ENCODE measurements at places on chromosomes 5 and 9.
A peak's percentile ranks its signal among the peaks of the same experiment; 100 is the strongest.

DNA sequence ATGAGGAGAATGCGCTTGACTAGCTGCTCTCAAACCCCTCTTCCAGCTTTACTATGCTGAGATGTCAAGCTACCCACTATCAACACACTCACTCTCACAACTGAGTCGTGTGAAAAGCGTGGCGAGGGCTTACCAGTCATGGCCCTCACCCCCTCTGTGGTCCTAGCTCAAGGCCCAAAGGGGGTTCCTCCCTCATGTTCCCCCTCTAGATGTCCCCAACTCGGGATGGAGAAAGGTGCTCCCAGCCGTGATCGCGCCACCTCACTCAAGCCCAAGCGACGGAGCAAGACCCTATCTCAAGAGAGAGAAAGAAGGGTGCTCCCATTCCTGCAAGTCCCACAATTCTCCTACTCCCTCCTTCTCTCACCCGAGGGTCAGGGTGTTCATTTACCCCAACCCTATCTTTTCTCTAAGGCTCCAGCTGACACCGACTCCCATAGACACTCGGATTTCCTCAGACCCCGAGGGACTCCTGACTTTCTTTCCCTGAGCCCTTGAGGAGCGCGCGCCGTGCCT lies 559 bp downstream of the SLC38A9 start:
- no peak for DNase-seq

- no peak for DNase-seq
Observed at GRCh38 chr9:376115-376514, 161.4 kb downstream of the DOCK8 start.

DNA sequence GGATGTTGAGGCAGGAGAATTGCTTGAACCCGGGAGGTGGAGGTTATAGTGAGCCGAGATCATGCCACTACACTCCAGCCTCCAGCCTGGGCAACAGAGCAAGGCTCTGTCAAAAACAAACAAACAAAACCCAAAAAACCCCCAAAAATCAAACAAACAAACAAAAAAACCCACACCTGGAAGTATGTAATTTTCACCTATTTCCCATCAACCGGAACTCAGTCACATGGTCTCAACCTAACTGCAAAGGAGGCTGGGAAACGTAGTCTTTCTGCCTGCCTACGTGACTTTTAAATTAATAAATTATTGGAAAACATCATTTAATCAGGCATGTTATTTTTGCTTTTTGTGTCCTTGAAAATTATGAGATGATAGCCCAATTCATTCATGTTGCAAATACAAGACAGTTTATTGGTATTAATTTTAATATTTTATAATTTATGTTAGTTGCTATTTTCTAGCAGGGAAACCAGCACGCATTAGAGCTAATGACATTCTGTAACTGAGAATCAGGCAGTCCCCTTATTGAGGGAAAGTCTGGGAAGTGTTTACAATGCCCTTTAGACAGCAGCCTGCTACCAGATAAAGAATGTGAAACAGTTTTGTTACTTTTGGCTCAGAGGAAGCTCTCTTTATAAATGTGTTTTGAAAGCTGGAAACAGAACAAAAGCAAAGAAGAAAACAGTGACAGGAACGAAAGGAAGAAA lies 110.3 kb downstream of the NXNL2 start:
- no peak for DNase-seq

- DNase-seq, result no peak
Observed at GRCh38 chr9:115882911-115883310, 270.7 kb upstream of the PAPPA start.

GRCh38 chr9:133701981-133702797 lies 36.0 kb downstream of the SARDH start:
- DNase-seq, result no peak

DNA sequence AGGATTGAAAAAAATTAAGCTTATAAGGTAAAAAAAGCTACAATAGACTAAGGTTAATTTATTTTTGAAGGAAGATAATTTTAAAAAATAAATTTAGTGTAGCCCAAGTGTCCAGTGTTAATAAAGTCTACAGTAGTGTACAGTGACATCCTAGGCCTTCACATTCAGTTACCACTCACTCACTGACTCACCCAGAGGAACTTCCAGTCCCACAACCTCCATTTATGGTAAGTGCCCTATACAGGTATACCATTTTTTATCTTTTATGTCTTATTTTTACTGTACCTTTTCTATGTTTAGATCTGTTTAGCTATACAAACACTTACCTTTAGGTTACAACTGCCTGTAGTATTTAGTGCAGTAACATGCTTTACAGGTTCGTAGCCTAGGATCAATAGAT lies 79.8 kb upstream of the ZNF462 start:
- no peak for DNase-seq

DNA sequence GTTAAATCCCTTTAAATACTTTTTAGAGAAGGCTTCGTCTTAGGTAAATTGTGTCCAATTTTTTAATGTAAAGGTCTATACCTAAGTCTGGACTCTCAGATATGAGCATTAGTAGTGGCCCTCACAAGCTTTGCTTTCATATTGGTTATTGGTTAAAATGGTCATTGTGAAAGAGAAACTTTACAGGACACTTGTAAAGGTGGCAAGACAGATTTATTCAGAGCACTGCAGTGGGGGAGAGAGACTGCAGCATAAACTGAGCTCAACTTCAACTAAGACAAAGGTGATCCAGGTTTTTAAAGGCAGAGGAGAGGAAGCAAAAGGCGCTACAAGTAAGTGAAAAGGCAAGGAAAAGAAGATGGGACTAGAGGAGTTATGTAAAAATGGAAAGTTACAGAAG lies 157.7 kb downstream of the PARP8 start:
- no peak for DNase-seq

- DNase-seq, result no peak
Observed at GRCh38 chr5:143652108-143652700, 159.8 kb upstream of the HMHB1 start.

GRCh38 chr5:9686216-9686615 lies 56.1 kb upstream of the TAS2R1 start:
- no peak for DNase-seq

DNA sequence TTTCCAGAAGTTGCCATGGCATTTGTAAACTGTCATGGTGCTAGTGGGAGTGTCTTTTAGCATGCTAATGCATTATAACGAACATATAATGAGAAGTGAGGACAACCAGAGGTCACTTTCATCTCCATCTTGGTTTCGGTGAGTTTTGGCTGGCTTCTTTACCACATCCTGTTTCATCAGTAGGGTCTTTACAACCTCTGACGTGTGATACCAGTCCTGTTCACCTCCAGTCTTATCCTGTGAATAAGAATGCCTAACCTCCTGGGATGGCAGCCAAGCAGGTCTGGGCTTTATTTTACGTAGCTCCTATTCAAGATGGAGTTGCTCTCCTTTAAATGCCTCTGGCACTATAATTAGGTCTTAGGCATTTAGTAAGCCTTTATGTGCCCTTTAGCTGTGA lies 20.4 kb upstream of the RFK start:
- no peak for DNase-seq

DNA sequence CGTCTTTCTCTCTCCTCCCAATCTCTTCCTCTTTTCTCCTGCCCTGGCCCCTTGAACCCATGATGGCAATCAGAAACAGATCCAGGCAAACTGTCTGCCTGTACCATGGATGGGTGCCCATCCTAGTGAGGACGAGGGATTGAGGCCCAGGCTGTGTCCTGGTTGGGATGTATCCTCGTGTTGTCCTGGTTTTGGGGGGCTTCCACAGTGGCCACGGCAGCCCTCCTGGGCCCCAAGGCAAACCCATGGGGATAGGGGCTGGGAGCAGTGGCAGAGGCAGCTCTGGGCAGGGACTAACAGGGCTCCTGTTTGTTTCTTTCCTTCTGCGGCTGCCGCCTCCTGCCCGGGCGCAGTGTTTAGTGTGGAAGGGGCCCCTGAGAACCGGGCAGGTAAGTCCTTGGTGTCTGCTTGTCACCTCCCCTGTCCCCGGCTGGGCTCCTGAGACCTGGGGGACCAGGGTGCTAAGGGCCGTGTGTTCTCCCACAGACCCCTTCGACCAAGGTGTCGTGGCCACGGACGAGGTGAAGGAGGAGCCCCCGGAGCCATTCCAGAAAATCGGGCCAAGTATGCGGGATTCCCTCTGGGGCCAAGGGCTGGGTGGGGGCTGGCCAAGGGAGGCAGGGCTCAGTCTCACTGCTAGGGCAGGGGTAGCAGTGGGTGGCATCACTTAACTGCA lies 70.0 kb downstream of the AMBP start:
- no peak for DNase-seq

DNA sequence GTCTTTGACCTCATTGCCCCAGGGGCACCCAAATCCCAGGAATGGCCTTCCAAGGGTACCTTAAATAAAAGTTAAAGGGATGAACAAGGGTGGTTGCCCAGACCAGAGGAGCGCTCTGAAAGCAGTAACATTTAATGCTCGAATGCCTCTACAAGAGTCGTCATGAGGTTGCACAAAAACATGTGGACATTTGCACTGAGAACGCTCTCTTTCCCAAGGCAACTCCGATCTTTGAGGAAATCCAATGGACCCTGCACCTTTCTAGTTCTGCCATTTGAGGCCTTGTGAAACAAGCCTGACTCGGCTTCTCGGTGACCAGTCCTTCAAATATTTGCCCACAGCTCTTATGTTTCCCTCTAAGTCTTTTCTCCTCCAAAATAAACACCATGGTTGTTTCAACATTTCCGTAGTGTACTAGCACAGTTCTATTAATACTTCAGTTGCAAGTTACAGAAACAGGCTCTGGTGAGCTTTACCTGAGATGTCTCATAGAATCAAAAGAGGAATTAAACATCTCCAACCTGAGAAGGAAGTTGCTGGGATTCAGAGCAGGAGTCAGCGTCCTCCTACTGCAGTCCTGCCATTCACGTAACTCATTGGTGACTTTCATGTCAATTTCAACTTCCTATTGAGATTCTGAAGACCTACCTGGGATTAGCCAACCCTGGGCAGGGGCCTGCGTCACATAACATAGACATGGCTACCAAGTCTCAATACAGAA lies 168.8 kb upstream of the RAI14 start:
- no peak for DNase-seq

DNA sequence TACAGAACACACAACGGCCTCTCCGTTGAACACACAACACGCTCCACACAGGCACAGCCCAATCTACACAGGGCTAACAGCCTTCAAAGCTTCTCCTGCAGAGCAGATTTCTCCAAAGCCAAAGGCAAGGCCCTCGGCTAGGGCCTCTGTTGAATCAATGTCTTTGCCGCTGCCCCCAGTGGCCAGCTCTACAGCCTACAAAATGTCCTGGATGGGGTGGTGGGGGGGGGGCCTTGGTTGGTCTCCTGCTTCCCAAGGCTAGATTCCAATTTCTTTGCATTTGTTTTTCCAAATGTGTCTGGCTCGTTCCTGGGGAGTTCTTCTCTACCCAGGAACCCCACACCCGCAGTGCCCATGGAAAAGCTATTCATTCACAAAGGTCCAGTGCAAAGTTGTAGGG lies 167.2 kb downstream of the PAX5 start:
- no peak for DNase-seq

- DNase-seq, result peak; percentile 36
Observed at GRCh38 chr5:172283020-172283861, at the start of gene UBTD2. UBTD2 (minus strand) TSS chr5:172283764; CDS start chr5:172283665, 99 bp downstream.

DNA sequence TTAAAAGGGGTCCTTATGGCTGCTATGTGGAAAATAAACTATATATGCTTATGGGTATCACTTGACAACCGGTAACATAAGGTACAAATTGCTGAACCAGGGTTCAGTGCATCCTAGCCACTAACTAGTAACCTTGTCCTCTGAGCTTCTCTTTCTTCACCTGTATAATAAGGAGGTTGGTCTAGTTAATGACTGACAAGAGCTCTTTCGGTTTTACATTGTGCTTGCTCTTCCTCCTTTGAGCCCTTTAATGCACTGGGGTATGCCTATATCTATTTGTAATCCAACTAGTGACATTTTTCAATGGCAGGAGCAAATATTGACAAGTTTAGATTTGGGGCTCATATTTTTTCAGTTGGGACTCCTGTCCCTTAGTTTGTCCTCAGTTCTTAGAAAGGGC lies 66.1 kb downstream of the NPR3 start:
- DNase-seq, result no peak

DNA sequence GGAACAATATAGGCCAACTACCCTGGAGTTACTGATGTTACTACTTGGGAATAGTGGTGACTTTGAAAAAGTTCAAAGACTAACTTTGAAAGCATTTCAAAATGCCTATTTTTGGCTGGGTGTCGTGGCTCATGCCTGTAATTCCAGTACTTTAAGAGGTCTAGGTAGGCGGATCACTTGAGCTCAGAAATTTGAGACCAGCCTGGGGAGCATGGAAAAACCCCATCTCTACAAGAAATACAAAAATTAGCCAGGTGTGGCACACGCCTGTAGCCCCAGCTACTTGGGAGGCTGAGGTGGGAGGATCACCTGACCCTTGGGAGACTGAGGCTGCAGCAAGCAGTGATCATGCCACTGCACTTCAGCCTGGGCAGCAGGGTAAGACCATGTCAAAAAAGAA lies 105.3 kb downstream of the ARRDC3 start:
- DNase-seq, result no peak

DNA sequence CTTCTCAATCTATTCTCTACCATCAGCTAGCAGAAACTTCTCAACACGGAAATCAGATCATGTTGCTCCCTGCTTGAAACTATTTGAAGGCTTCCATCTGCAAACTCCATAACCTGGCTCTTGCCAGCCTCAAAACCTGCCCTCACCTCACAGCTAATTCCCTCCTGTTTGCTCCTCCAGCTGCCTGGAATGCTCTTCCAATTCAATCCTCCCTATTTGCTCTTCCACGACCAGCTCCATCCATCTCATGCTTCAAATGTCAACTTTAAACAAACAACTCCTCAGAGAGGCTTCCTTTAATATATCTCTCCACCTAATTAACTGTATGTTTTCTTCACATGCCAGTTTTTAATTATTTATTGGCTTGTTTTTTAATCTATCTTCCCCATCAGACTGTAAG lies 1.5 kb downstream of the PLAA start:
- DNase-seq, result no peak

GRCh38 chr5:78605611-78606010 lies 43.0 kb downstream of the LHFPL2 start:
- DNase-seq, result no peak

- DNase-seq, result no peak
Observed at GRCh38 chr5:133232011-133232410, 180.2 kb downstream of the HSPA4 start.

DNA sequence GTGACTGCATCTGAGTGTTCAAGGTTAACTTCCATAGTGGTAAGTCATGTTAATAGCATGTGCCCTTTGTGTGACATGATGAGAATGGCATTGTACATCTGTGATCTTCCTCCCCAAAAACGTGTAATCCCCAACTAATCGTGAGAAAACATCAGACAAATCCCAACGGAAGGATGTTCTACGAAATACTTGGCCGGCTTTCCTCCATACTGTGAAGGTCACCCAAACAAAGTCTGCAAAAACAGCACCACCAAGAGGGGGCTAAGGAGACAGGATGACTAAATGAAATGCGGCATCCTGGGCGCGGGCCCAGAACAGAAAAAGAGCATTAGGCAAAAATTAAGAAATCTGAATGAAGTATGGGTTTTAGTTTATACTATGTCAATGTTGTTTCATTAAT lies 81.8 kb downstream of the MED10 start:
- no peak for DNase-seq
